Glutamatergic neuron (in vitro differentiated cells): ENCODE measurements at places on chromosomes 7 and 10. TPM values are rescaled to one million over a fixed set of nuclear protein-coding genes. Genes with fewer than 3 reads are reported as not detected.

Gene MKLN1
- total RNA-seq, result 36.7 TPM

DNA sequence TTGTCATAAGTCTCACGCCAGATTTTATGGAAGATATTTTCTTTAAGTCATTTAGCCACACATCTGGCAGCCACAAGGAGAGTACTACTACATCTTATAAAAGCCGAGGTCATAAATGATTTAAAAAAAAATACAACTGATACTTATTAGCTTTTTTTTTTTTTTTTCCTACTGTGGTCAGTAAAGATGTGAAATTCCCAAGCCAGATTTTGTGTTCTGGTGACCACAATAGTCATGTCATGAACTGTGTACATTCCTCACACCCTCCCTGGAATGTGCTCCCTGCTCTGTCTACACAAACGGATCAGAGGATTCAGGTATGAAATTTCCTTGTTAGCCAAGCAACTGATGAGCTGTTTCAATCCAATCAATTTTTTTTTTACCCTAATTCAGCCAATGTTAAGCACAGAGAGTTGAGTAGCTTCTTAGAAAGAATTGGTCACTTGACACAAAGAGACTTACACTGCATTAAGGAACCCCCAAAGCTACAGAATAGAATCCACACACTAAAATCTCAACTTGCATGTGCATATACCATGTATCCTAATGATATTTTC lies 54.7 kb downstream of the CHRM2 start:
- DNase-seq, result no peak

Gene ADCY1
- total RNA-seq, result 51.9 TPM

DNA sequence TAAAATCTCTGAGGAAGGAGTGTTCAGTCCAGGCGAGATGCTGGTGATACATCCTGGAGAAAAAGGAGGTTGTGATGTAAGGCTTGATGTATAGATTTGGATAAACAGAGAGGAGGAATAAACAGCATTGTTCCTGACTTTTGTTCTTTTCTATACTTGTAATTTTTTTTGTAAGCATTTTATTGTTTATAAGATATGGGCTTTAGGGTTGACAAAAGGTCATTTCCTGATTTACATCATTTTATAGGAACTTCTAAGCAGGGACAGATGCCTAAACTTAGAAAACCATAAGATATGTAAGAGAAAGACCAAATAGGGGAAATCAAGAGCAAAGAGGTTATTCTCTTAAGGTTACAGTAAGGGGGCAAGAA lies 16.7 kb upstream of the SLC26A4 start:
- no peak for DNase-seq

Gene FGFBP3
- 7.5 TPM for total RNA-seq

DNA sequence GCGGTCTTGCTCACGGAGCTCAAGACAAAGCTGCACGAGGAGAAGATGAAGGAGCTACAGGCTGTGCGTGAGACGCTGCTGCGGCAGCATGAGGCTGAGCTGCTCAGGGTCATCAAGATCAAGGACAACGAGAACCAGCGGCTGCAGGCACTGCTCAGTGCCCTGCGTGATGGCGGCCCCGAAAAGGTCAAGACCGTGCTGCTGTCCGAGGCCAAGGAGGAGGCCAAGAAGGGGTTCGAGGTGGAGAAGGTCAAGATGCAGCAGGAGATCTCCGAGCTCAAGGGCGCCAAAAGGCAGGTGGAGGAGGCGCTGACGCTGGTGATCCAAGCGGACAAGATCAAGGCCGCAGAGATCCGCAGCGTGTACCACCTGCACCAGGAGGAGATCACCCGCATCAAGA lies 51.4 kb downstream of the JAKMIP3 start:
- DNase-seq, result no peak

Gene STAMBPL1
- total RNA-seq, result 4.4 TPM

GRCh38 chr7:152924238-152924637 lies 164.7 kb downstream of the ACTR3B start:
- no peak for DNase-seq

DNA sequence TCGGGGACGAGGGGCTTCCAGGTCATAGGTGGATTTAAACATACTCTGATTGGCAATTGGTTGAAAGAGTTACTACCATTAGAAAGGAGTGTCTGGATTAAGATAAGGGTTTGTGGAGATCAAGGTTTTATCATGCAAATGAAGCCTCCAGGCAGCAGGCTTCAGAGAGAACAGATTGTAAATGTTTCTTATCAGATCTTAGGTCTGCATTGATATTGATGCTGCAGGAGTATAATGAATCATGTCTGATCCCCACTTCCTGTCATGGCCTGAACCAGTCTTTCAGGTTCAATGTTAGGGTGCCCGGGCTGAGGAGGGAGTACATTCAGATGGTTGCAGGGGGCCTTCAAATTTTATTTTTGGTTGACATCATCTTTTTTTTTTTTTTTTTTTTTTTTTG lies 51.4 kb downstream of the SH3PXD2A start:
- DNase-seq, result no peak

- DNase-seq, result no peak
Measured at GRCh38 chr10:57161157-57161556, 800.1 kb upstream of the ZWINT start.

DNA sequence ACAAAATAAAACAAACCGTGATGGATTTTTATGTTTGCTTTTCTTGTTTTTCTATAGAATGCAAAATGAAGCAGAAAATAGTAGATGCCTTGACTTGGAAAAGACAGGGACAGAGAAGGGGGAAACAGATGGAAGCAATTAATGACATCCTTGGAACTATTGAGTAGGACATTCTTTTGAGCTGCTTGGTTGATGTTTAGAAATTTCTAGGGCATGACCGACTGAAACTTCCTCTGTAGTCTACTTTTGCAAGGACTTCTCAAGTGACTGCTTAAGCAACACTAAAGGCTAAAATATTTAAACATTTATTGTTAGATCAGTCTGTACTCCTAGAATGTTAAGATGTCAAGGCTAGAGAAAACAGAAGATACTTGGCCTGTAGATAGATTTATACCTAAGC lies 49.4 kb downstream of the VCL start:
- no peak for DNase-seq

GRCh38 chr7:124652237-124652636 lies 113.4 kb downstream of the GPR37 start:
- no peak for DNase-seq

DNA sequence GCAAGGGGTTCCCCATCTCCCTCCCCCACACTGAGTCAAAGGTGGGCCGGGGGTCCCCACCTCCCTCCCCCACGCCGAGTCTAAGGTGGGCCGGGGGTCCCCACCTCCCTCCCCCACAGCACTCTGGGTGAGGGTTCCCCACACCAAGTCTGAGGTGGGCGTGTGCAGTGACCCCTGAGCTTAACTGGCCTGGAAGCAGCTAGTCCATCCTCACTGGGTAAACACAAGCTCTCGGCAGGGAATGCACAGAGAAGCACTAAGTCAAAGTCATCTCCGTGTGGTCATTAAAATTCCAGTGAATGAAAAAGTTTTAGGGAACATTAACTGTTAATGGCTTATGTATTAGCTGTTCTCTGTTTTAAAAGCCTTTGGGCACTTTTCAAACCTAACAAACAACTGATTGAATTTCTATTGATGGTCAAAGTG lies 43.7 kb upstream of the PRKAR1B start:
- DNase-seq, result no peak

DNA sequence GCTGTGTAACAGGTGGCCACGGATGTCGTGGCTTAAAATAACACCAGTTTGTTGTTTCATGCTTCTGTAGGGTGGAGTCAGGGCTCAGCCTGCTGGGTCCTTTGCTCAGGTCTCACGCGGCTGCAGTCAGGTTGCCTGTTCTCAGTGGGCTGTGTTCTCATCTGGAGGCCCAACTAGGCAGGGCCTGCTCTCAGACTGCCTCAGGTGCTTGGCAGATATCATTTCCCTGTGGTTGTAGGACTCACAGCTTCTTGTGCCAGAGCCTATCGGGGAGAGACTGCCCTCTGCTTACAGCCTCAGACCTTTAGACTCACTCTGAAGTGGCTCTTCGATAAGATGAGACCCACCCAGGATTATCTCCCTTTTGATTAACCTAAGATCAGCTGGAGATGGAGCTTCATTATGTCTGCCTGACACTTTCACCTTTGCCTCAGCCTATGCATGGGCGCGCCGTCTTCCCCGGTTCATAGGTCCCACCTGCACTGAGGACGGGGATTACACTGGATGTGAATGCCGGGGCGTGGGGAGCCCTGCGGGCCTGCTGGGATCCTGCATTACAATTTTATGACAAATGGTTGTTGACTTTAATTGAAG lies 55.3 kb downstream of the INPP5A start:
- no peak for DNase-seq

DNA sequence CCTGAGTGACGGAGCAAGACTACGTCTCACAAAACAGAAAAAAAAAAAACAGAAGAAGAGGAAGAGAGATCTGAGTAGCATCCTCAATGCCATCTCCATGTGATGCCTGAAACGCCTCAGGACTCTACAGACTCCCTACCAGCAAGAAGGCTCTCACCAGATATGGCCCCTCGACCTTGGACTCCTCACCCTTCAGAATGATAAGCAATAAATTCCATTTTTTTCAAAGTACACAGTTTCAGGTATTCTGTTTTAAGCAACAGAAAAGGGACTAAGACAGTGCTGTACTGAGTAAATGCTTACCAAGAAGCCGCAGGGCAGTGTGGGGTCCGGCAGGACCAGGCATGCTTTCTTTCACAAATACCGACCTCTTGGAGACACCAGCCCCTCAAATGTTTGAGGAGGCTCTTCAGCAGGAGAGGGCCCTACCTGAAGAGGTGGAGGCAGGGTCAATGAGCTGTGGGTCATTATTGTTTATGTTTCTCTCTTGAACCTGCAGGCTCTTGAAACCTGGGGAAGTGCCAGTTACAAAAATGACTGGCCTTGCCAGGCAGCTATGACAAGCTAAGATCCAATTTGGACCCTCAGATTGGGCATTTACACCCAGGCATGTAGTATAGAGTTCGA lies 204.1 kb upstream of the LYZL1 start:
- no peak for DNase-seq

Gene KIAA1217
- 4.4 TPM for total RNA-seq

Gene C10orf105
- not detected for total RNA-seq

DNA sequence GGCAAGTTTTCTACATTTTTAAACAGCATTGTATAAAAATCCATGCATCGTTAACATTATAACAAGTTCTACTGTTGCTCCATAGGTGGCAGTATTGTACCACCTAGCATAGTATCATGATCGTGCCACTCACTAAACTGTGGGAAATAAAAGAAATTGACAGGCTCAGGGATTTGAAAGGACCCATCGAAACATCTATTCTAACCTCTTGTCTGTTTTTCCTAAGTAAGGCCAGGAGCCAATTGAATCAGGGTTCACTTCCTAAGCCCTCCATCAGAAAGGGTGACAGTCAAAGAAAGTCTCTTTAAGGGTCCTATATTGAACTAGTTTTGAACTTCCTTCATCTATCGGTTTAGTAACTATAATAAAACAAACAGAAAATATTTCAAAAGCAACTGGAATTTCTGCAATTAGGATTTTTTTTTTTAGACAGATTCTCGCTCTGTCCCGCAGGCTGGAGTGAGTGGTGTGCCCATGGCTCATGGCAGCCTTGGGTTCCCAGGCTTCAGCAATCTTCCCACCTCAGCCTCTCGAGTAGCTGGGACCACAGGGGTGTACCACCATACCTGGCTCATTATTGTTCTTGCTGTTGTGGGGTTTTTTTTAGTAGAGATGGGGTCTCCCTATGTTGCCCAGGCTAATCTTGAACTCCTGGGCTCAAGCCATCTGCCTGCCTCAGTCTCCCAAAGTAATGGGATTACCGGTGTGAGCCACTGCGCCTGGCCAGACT lies 9.4 kb downstream of the HACD1 start:
- DNase-seq, result no peak

GRCh38 chr7:15886626-15887025 lies 200.1 kb upstream of the MEOX2 start:
- DNase-seq, result no peak
